Stimulated activated CD8-positive, alpha-beta memory T cell treated with anti-CD3 and anti-CD28 coated beads, Interleukin-15, amount 100 ng/mL, for 4 hours (primary cell): ENCODE measurements at places on chromosomes 5 and 9.

GRCh38 chr9:119370816-119371215 lies 1.6 kb upstream of the BRINP1 start:
- DNase-seq: no peak

- DNase-seq: no peak
These were observed 75.8 kb downstream of the GTF3C4 start for GRCh38 chr9:132745756-132746709.

DNA sequence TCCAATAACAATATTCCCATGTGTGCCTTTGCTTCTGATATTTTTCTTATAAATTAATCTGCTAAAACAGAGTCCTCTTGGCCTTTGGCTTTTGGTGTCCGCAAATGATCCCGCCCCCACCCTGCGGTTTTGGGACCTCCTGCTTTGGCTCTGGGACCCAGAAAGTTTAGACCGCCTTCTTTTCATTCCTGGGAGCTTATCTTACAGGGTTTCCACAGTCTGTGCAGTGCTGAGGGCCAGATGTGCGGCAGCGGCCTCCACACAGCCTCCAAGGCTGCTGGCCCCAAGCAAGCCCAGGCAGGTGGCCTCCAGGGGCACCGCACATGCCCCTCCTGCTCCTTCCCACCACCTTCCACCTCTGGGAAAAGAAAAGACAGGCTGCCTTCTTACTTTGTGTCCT lies 191.5 kb downstream of the ERCC6L2 start:
- DNase-seq: no peak

- no peak for DNase-seq
These were observed 56.4 kb upstream of the N4BP3 start for GRCh38 chr5:178056935-178057334.

DNA sequence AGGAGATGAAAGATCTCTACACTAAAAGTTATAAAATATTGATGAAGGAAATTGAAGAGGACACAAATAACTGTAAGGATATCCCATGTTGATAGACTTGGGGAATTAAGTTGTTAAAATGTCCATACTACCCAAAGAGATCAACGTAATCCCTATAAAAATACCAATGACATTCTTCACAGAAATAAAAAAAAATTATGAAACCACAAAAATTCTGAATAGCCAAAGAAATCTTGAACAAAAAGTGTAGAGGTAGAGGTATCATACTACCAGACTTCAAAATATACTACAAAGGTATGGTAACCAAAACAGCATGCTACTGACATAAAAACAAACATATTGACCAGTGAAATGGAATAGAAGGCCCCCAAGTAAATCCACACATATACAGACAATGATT lies 71.5 kb upstream of the ELL2 start:
- DNase-seq: no peak
